A549 (cell line): ENCODE measurements at places on chromosomes 5 and 9.

DNA sequence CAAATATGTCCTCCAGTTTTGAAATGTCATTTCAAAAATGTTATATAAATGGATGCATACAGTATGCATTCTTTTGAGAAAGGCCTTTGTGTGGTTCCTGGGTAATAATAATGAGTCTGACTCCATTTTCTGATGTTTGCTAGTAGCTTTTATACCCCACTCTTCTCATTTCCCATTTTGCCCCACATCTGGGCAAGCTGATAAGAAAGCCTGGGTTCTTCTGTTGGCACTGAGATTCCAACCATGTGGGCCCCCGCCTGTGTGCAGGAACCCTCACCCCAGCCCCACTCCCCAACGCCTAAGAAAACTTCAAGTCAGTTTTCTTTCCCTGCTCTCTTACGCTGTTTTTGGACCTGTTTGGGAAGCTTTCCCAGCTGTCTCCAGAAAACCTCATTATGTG lies 89.4 kb downstream of the SNX18 start:
- no peak for DNase-seq

DNA sequence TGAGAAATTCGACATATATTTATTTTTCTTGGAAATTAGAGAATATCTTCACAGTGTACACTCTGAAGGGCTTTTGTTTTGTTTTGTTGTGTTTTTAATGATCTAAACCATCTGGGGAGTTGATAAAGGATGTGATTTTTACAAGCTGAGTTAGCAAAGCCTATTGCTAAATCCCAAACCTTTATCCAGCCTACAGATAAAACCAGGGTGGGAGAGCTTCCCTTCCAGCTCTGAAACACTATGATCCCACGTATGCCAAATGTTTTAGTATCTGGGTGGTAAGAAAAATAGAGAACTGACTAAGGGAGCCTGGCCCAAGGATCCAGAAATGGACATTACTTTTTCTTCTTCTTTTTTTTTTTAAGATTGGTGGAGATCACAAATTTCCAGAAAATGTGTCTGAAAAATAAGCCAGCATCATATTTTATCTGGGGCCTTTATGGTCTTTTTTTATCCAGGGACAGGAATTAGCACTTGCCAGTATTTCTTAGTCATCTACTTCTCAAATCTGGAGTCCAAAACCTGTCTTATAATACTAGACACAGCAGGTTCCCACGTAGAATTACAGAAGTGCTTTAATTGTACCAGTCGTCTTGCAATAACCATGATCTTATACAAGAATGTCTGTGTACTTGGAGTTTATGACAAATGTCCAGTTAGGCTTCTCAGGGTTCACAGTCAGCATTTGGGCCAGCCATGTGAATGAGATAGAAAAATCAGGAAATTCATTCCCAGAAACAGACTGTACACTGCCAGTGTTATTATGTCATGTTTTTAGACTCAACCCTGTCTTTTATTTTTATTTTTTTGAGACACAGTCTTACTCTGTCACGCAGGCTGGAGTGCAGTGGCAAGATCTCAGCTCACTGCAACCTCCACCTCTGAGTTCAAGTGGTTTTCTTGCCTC lies 290.8 kb upstream of the MPDZ start:
- no peak for DNase-seq

- no peak for DNase-seq
These were observed 160.4 kb upstream of the PHYKPL start for GRCh38 chr5:178392931-178393394.

DNA sequence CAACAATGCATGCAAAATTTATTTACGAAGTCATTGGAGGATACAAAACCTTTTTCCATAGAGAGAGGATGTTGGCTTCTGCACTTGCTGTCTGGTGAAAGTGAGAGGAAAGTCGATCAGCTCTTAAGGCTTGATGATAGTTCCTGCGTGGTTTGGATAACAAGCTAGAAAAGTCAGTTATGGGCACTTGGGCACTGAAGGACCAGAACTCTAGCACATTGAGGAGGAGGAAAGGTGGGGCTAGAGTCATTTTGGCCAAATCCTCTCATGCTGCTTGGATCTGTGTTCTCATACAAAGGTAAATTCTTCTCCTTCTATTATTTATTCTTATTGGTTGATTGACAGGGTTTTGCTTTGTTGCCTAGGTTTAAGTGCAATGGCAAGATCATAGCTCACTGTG lies 245.9 kb upstream of the ADAMTSL1 start:
- no peak for DNase-seq

DNA sequence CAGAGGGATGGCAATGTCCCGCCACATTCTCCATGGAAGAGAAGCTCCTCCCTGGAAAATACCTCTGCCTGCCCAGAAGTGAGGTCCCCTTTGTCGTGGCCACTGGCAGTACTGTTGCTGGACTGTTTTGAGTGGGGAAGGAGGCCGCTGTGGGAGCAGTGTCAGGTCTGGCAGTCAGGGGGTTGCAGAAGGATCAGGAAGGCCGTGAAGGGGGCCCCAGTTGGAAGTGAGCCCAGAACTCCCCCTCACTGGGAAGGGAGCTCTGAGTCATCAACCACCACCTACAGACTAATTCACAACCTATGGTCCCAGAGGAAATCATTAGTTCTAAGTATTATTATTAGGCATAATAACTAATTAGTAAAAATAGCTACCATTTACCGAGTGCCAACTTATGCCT lies 200.4 kb downstream of the TTLL11 start:
- no peak for DNase-seq

DNA sequence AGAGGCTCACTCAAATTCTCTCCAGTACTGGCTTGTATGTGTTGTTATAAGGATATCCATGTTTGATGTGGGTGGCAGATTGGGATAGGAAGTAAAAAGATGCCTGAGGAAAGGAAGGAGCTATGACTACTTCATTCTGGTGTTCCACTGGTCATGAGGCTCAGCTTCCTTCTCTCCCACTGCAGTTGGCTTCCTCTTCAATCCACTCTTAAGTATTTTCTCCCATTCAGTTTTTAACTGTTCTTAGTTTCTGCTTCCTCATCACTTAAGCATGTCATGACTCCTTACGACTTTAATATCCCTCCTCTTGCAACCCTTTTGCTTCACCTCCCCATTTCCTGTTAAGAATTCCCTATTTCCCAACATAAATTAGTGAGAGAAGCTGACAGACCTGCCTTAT lies 81.1 kb downstream of the PJA2 start:
- DNase-seq = no peak

DNA sequence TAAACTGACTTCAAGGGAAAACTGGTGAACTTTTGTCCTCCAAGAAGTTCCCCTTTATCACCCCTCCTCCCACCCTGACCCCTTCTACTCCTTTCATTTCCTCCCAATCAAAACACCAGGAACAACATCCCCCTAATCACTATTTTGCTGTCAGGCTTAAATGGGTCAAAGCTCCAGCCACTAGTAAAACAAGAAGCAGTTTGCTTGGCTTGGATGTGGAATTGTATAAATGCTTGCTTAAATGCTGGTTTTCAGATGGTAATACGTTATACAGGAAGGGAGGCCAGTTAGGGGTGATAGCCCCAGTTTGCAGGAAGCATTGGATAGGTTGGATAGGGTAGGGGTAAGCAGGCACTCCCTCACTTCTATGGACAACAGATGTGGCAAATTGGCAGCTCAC lies 473.6 kb downstream of the AGTPBP1 start:
- no peak for DNase-seq

DNA sequence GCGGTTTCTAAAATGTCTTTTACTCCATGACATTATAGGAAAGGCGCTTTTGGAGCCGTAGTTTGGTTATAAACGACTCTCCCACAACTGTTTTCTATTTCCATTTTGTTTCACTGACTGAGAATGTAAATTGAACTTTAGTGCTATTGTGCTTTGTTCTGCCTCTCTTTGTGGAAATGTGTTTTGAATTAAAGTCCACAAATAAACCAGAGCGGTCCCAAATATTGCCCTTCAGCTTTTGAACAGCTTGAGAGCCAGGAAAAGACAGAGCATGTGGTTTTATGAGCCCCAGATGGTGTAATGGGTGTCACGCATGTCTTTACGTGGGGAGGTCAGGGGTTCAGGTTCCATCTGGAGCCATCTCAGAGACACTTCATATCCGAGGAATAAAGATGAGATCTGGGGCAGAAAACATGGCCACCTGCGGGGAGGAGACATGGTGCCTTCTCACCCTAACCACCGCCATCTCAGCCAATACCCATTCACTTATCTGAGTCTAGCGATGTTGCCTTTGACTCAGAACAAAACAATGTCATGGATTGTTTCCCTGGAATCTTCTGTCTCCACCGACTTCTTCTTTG lies 42.5 kb upstream of the ROR2 start:
- DNase-seq = peak; percentile 12

- DNase-seq = no peak
These were observed 12.6 kb downstream of the PDE6A start for GRCh38 chr5:149931992-149932436.

- no peak for DNase-seq
These were observed 14.5 kb upstream of the SLC2A6 start for GRCh38 chr9:133493428-133493827.

DNA sequence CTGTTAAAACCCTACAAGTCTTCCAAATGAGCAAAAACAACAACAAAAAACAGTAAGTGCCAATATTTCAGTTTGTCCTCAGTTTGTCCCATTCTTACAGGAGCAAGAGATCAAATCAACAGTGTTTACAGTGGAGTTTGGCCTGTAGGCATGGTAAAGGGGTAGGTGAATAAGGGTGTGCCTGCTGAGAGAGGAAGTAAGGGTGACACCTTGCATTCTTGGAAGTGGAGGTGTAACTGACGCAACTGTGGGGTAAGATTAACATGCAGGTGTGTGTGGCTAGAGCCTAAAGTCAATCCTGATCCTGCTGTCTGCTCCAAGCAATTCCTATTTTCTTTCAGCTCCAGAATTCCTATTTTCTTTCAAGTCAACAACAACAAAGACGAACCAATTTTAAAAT lies 43.4 kb downstream of the PFDN1 start:
- no peak for DNase-seq

DNA sequence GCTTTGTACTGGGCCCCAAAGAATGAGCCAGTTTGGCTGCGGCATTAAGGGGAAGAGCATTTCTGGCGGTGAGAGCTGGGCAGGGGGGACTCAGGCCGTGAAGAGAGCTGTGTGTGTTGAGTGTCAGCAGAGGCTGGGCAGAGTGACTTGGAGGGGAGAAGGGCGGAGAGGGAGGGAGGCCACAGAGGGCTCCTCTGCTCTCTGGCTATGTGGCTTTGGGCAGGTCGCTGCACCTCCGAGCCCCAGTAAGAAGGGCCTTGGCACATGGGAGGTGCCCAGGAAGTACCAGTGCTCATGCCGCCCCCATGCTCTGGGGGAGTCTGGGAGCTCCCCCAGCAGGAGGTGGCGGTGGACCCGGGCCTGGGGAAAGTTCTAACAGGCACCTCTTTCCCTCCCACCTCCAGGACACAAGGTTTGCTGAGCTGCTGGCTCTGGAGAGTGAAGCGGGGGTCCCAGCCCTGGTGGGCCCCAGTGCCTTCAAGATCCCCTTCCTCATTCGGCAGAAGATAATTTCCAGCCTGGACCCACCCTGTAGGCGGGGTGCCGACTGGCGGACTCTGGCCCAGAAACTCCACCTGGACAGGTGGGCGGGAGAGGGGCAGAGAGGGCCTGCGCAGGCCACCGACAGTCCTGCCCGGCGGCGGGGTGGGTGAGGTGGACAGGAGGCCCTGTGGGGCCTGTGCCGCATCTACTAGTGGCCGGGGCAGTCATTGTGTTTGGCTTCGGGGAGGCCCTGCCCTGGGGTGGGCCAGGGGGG lies 20.1 kb downstream of the HK3 start:
- DNase-seq = no peak

- no peak for DNase-seq
These were observed 17.9 kb downstream of the SLC24A2 start for GRCh38 chr9:19770973-19771372.

DNA sequence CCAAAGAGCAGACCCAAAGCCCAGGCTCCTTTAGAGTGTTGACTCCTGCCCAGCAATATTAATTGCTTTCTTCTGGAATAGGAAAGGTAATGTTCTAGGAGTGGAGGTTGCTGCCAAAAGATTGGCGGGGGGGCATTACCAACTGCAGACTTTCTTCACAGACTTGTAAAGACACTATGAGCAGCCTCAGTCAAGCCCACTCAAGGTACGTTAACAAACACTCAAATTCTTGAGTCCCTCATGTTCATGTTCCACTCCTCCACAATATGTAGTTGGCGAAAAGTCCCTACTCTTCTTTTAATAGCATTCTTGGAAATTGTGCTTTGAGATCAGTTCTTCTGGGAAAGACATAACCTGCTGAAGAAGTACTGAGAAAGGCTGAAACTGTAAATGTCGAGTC lies 409.2 kb upstream of the KIF2A start:
- DNase-seq = no peak

GRCh38 chr9:134688661-134689320 lies 47.2 kb downstream of the COL5A1 start:
- DNase-seq = no peak

DNA sequence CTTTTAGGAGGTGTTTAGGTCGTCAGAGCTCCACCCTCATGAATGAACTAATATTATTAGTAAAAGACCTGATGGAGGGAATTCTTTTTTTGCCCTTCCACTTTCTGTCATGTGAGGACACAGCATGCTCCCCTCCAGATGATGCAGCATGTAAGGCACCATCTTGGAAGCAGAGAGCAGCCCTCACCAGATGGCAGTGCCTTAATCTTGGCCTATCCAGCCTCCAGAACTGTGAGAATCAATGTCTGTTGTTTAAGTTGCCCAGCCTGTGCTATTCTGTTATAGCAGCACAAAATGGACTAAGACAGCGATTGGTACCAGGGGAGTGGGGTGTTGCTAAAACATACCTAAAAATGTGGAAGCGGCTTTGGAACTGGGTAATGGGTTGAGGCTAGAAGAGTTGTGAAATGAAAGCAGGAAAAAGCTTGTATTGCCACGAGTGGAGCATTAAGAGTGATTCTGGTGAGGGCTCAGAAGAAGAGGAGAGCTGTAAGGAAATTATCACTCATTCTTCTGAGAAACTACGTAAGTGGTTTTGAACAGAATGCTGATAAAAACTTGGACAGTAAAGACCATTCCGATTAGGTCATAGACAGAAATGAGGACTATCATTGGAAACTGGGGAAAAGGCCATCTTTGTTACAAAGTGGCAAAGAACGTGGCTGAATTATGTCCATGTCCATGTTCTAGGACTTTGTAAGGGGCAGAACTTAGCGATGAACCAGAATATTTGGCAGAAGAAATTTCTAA lies 28.6 kb downstream of the PTPDC1 start:
- no peak for DNase-seq

DNA sequence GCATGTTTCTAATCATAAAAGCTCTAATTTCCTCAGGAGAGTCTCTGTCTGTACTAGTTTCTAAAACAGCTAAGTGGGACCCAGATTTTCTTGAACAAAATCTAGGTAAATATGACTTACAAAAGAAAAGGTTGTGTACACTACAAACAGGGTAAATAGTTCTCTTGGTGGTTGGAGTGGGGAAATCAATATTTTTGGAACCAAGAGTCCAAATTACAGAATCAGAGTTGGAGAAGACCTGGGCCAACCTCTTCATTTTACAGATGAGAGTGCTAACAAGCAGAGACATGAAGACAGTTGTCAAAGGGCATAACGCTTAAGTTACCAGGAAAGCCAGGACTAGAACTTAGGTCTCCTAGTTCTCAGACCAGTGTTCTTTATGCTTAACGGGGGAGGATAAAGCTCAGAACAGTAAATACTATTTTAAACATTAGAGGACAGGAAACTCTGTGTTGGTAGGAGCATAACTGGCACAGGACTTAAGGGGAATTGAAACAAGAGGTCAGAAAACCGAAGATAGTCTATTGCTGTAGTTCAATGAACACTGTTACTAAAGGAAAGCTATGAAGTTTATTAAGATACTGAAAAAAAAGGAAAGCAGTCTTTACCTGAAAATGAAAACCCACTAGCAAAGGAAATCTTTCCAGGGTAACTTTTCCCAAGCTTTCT lies 9.3 kb upstream of the GOLGA1 start:
- no peak for DNase-seq
